ENCODE measurements at places on chromosomes 7 and 10.

- DNase-seq: no peak
These were observed 35.0 kb downstream of the WBP1L start for GRCh38 chr10:102778781-102779180.

- DNase-seq: no peak
These were observed 209.8 kb downstream of the CCDC3 start for GRCh38 chr10:12791728-12792127.

DNA sequence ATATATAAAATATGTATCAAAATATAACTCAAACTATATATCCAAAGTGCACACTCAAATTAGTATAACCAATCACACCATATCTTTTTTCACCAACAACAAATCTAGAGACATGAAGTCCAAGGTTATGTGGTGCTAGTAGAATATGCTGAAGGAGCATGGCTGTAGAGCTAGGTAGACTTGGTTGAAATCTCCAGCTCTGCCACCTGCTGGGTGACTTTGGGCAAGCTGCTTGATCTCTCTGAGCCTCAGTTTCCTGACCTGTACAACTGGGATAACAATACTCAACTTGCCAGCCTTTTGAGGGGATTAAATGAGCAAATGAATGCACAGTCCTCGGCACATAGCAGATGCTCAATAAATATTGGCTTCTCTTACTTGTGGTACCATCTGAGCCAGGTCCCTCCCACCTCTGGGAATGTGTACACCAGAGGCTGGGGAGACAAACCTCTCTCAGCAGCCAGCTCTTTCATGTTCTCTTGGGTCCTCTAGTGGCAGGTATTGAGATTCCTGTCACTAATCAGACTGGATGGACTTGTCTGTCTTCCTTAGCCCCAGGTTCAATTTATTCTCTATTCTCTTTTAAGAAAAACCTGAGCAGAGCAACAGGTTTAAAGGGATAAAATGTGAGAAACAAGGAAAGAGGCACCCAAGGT is 94.3 kb upstream of the PDE1C start:
- DNase-seq: no peak

DNA sequence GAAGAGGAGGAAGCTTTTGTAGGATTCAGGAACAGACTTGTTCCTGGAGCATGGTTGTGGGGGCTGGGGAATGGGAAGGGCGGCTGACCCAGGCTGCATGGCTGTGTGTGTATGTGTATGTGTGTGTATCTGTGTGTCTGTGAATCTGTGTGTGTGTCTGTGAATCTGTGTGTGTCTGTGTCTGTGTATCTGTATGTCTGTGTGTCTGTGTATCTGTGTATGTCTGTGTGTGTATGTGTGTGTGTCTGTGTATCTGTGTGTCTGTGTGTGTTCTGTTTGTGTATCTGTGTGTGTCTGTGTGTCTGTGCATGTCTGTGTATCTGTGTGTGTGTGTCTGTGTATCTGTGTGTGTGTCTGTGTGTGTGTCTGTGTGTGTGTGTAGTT is 6.6 kb upstream of the STX1A start:
- DNase-seq: no peak

GRCh38 chr10:82811621-82812020 is 936.6 kb downstream of the NRG3 start:
- no peak for DNase-seq

DNA sequence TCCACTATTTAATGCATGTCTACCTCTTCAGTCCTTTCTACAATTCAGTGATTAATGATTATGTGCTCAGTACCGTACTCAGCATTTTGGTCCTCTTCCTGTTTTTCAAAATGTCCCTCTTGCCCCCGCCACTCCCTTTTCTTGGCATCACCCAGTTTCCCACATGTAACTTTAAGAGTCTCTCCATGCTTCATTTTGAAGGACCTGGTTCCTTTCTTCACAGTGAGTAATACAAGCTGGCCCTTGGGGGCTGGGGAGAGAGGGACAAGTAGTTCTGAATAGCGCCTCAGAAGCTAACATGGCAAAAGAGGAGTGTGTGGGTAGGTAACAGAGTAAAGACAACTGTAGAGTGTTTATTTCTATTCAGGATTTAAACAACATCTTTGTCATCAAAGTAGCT is 34.6 kb upstream of the SLIT1 start:
- no peak for DNase-seq

DNA sequence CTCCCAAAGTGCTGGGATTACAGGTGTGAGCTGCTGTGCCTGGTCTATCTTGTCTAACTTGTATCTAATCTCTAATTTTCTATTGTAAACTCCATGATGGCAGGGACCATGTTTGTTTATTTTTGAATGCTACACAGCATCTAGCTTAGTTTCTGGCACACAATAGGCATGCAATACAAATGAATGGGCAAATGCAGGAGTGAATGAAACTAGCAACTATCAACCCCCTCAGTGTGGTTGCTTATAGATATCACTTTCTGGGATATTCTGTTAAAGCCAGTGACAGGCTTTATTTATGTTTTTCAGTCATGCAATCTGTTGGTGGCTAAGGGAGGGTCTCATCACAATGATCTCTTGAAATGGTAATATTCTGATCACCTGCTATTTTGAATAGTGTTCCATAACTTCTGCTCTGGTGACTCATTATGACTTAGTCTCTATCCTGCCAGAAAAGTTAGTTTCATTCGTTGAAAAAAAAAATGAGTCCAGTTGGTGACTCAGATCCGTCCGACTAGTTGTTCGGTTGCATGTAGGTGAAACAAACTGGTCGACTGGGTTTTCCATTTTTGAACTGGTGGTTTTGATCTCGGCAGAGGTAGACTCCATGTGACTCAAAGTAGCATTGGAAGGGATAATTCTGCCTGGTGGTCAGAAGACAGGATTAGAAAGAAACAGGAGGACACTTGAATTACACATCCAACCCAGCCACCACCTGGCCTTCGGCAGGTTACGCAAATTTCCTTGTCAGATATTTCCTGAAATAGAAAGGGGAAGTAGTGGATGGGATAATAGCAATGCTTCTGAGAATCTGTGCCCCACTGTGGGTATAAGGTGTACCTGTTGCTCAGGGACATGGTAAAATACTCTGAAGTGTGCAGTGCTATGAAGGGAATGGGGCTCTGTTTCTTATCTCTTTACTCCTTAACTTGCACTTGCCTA is 76.8 kb downstream of the GATA3 start:
- no peak for DNase-seq

- no peak for DNase-seq
These were observed 1160.8 kb upstream of the LRRTM3 start for GRCh38 chr10:65765006-65765541.

GRCh38 chr10:50605269-50605950 is 18.3 kb downstream of the SGMS1 start:
- DNase-seq: no peak

DNA sequence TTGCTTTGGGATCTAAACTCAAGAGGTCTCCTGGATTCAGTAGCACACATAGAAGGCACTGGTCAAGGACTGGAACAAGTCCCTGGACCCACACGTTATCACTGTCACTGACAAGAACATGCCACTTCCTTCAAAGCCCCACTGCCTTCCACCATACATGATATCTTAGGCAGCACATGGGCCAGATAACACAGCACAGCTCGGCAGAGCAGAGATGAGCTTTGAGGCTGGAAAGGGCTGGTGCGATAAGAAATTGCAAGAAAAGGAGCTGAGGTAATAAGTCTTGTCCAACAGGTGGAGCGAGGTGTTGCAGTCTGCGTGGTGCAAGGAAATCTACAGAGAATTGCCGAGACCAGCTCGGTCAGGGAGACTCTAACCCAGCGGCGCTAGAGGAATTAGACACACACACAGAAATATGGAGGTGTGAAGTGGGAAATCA is 139.8 kb upstream of the CDK13 start:
- no peak for DNase-seq

Measured in NCI-H2081 treated with DMSO at 0.1 percent for 48 hours (cell line).